ENCODE measurements at places on chromosomes 6 and 20.

DNA sequence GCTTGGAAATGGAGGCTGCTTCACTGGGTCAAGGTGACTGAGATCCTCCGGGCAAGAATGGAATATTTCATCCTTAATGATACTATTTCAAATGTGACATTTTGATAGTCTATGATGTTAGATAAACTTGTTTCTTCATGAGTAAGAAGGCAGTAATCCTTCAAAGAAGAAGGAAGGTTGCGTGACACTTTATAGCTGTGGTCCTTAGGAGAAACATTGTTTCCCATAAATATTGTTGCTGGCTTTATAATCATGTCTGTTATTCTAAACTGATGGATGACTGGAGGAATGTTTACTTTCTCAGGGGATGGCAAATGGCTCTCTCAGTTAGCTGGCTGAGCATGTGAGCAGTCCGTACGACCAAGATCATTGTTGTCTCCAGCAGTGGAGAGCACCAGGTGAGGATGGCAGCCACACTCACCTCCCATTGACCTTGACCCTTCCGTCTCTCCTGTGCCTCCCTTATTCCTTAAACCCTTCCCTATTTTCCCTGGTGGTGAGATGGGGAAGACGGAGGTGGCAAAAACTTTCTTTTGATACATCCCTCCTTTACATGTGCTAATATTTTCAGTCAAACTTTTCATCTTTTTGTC lies 171.2 kb upstream of the OLIG3 start:
- no peak for DNase-seq

DNA sequence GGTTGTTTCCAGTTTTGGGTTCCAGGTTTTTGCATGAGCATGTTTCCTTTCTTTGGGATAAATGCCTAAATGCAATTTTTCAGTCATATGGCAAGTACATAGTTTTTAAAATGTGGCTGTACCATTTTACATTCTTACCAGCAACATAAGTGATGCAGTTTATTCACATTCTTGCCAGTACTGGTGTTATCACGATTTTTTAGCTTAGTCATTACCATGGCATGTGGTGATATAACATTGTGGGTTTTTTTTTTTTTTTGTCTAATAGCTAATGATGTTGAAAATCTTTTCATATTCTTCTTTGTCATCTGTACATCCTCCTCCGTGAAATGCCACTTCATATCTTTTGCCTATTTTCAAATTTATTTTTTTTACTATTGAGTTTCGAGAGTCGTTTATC lies 2.9 kb upstream of the TDRD6 start:
- no peak for DNase-seq

DNA sequence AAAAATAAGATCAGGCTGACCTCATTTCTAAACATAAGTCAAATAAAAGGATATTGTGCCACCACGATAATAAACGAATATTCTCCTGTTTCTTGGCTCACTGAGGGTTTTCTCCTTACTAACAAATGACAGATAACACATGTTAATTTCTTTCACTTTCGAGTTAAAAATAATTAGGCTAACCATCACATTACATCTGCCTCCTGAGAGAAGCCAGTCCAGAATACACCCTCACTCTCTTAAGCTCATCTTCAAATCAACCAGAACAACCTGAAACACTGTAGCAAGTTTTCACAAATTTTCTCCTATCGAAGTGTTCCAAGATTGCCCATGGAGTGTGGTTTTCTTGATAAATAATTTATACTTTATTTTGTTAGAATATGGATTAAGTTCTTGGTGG lies 1285.6 kb upstream of the EYS start:
- DNase-seq = no peak

DNA sequence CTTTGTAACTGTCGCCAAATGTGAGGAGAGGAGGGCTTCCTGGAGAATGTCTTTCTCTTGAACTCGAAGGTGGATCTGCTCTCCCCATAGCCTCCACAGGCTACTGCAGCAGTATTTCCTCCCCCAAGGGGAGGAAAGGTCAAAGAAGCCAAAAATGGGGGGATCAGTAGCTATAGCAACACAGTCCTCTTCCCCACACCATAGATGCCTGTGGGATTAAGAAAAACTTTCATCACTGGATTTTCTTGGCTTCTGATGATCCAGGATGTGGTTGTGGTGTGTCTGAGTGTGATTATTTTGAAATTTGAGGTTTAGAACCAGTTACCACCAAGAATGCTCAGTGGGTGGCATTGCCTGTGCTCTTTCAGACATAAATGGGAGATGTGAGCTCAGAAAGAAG lies 140.1 kb upstream of the SPACA1 start:
- DNase-seq = no peak

- no peak for DNase-seq
Measured at GRCh38 chr6:44422531-44422930, 35.0 kb downstream of the CDC5L start.

GRCh38 chr20:14116037-14116436 lies 120.7 kb downstream of the MACROD2 start:
- no peak for DNase-seq

- no peak for DNase-seq
Measured at GRCh38 chr6:23097566-23097965, 528.2 kb downstream of the HDGFL1 start.

DNA sequence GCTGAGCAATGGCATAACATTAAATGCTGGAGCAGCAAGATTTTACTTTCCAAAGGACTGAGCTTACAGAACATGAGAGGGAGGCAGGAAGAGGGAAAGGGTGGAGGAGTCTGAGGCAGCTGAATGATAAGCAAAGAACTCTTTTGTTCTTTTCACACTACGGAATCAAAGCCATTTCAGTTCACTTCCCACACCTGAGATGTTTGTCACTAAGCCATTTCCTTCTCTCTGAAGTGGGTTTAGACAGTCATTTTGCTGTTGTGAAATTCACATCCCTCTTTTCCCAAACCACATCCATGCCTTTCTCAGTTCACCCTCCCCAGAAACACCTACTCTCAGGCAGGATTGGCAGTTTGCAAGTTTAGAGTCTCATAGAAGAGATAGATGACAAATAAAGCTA lies 267.9 kb downstream of the ADGRG6 start:
- DNase-seq = no peak

GRCh38 chr6:53216301-53216700 lies 67.7 kb upstream of the GCM1 start:
- no peak for DNase-seq

- DNase-seq = no peak
Measured at GRCh38 chr6:135530113-135530512, 32.6 kb upstream of the AHI1 start.

DNA sequence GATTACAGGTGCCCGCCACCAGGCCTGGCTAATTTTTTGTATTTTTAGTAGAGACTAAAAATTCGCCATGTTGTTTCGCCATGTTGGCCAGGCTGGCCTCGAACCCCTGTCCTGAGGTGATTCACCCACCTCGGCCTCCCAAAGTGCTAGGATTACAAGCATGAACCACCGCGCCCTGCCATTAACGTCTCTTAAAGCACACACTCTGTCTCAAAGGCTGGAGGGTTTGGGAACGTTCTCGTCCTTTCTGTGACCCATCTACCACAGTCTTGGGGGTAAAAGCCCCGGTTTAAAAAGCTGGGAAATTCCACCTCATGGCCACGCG lies 57.8 kb upstream of the ARID1B start:
- no peak for DNase-seq

DNA sequence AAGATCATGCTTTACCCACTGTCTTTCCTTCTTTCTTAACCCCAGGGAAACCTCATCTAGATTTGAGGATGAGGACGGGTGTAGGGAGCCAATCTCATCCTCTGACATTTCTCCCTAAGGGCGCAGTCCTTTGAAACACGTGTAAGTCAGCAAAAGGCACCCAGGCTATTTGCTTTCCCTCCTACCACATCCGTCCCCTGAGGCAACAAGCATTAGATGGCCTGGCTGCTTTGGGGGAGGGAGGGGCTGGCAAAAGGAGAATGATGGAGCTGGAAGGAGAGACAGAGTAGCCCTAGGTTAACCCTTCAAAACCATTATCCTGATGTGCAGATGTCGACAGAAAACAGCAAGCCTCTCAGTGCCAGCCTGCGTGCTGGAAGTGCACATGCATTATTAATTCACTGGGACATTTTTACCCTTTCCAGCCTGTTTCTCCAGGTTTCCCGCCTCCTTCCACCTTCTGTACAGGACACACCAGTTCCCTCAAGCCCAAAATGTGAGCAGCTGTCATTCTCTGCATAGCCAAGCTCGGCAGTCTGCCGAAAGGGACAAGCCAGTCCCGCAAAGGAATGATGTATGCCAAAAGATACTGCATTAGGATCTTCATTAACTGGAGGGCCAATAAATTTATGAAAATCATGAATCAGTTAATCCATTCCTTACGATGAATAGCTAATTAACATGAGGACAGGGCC lies 547.2 kb downstream of the CD83 start:
- no peak for DNase-seq

DNA sequence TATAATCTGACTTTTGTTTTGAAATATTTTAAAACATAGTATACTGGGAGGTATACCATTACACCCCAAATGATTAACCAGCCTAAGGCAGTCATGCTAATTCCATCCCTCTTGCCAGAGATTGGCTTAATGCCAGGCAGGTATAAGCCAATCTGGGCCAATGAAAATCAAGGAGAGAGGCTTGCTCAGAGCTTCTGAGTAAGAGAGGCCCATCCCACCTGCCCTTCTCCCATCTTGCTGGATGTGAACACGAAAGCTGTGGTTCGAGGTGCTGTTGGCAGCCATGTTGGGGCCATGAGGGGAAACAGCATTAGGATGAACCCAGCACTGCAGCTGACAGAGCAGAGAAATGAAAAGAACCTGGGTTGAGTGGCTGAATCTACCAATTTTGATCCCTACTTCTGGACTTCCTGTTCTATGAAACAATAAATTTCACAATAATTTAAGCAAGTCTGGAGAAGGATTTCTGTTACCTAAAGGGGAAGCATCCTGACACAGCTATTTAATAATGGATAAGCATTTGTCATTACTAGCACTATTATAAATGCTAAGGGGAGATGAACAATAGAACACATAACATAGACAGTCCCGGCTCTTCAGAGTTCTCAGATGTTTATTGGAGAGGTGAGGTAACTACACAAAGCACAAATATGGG lies 152.3 kb downstream of the CDC5L start:
- no peak for DNase-seq

GRCh38 chr20:38692436-38693411 lies 31.6 kb upstream of the SLC32A1 start:
- no peak for DNase-seq

- DNase-seq = no peak
Measured at GRCh38 chr6:114087496-114087895, 116.5 kb upstream of the HDAC2 start.

DNA sequence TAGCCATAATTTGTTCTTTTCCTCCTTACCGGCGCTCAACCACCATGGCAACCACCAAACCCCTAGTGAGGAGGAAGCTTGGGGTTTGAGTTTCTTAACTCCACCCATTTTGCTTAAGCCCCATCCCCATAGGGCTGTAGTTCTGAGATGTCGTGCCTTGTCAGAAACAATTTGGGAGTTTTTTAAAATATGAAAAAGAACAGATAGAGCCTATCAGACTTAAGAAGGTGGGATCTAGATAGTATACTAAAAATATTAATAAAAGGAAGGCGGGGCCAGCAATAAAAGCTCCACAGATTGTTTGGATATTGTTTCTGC lies 5.6 kb downstream of the BRD2 start:
- DNase-seq = no peak

DNA sequence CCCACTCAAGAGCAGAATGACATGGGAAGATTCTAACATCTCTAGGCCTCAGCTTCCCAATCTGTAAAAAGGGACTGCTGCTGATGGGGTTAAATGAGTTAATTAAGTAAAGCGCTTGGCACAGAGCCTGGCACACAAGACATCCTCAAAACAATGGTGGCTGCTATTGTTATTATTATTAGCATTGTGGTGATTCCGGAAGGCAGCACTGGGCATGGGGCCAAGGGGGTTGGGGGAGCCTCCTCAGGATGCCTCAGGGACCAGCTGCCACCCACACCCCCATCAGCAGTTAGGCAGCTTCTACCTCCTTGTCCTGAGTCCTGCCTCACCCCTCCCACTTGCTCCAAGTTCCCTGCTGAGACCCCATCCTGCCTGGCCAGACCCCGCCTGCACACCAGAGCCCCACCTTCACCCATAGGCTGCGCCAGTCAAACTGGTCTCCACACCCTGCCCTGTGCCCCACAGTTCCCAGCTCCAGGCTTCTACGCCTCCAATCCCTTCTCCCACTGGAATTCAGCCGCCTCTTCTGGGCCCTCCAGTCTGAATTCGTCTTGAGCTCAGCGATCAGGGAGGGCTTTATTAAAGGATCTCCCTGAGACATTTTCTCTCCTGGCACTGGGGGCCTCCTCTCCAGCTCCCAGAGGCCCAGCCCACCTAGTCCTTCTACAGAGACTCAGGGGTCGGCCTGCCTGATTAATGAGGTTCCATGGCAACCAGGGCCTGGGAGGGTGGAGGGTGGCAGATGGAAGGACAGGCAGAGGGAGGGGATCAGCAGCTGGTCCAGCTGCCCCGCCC lies 1.5 kb downstream of the E2F1 start:
- DNase-seq = no peak

GRCh38 chr20:23419995-23420901 lies 1.0 kb downstream of the NAPB start:
- DNase-seq = no peak

- DNase-seq = no peak
Measured at GRCh38 chr20:4548552-4548951, 173.2 kb upstream of the PRND start.

GRCh38 chr6:81633391-81633790 lies 119.1 kb downstream of the TENT5A start:
- DNase-seq = no peak

DNA sequence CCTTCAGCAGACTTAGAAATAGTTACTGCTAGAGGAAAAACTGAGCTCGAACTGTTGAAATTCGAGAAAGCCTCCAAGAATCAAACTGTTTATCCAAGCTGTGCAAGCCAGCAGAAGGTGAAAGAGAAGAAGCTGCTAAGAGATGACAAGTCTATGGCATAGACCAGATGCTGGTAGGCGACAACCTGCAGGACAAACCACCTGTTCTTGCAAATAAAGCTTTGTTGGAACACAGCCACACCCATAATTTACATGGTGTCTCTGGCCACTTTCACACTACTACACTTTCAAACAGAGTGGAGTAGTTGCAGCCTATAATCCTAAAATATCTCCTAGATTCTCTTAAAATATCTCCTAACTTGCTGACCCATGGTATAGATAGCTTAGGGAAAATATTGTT lies 33.3 kb downstream of the TNFRSF21 start:
- no peak for DNase-seq

GRCh38 chr6:23692184-23692583 lies 433.8 kb upstream of the NRSN1 start:
- no peak for DNase-seq

DNA sequence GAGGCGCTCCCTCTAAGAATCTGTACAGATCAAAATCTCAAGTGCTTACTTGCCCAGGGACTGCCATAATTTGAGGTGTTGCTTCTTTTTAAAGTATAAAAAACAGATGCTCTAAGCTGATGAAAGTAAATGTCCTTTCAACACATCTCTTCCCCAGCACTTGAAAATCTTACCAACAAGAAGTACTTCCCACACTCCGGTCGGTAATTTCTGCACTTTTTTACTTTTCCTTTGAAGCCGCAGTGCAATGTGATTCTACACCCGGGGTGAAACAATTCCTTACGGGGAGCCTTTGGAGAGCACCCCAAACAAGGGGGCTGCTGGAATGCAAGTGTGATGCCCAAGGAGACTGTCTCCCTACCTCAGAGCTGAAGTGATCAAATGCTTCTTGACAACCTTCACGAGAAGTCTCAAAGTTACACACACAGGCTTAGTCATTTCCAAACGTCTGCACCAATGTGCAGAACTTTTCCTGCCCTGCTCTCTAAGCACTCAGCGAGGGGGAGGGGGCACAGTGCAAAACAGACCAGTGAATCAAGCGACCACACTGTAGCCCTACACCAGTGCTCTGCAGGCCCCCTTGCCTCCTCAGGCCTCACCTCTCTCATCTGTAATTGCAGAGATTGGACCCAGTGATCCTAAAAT lies 56.7 kb downstream of the ATXN1 start:
- DNase-seq = no peak
